ENCODE measurements at places on chromosomes 4 and X. TPM values are rescaled to one million over a fixed set of nuclear protein-coding genes. Genes with fewer than 3 reads are reported as not detected.

GRCh38 chrX:3639236-3639635, 74.2 kb downstream of the PRKX start:
- no peak for DNase-seq

EPGN gene
- not detected for polyA plus RNA-seq

- no peak for DNase-seq
These were observed 92.8 kb upstream of the CCDC160 start for GRCh38 chrX:134144231-134144630.

DNA sequence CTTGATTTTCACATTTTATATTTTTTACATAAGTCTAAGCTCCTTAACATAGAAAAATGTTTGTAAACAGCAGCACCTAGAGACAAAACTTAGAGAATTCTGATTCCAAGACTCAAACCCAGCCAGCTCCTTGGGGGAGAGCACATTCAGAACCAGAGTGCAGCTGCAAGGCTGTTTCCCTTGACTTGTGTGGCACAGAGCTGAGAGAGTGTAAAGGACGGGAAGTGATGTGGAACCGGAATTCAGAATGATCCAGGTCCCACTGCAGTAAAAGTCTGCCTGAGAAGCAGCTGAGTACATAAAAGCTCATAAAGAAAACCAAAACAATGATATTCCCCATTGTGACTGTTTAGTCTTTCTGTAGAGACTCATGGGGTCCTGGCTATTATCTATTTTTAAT, 713.8 kb downstream of the RAB28 start:
- DNase-seq: no peak

DNA sequence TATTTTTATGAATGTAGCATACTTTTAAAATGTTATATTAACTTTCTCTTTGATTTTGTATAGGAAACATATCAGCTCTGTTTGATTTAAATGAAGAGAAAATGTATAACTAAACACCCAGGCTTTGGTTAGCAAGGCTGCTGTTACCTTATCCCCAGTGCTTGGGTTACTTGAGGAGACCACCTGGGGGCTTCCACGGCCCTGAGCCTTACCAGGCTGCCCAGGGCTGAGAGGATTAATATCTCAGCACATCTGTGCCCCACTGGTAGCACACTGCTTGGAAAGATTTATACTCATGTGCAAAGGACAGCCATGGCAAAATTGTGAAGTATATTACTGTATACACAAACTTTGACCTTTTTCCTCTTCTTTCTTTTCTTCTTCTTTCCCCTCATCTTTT, 752.9 kb downstream of the RAPGEF2 start:
- no peak for DNase-seq

GRCh38 chrX:132984058-132984650, 25.7 kb upstream of the HS6ST2 start:
- DNase-seq: no peak

- DNase-seq: no peak
These were observed 1319.7 kb upstream of the TENM3 start for GRCh38 chr4:180923486-180923885.

GK2 gene
- not detected for polyA plus RNA-seq

SSX2 gene
- polyA plus RNA-seq: not detected

DNA sequence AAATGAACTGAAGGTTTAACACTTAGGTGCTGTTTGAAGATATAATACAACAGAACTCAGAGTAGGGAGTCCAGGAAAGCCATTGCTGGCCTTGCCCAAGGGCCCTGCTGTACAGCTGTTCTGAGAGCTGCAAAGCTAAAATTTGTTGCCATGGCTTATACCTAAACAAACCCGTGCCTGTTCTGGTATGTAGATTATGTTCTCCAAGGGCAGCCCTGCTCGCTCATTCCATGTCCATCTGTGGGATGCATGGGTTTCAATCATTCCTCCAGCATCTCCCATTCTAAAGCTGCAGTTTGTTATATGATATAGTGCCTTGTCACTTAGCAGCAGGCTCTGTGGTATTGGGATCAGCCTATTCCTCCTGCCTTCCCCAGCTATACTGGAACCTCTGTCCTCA, 80.8 kb upstream of the BMPR1B start:
- no peak for DNase-seq

DNA sequence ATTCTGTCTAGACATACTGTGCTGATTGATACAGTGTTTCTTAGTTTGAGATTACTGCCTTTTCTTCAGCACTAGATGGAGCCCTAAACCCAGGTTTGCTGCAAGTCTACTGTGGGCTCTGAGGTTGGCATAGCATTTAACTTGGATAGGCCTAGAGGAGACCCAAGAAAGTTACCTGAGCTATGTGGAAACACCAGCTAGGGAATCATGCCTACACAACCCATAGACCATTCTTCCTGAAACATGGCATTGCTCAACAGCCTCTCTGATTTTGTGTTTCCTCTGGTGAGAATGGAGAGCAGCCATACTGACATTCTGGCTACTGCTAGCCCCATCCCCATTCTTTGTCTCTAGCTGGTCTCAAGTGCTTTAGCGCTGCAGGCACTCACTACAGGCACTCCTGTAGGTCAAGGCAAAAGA, 287.7 kb upstream of the PCDH18 start:
- DNase-seq: no peak
